Left kidney (tissue), 8 donors: ENCODE measurements at places on chromosomes 1 and 21.

DNA sequence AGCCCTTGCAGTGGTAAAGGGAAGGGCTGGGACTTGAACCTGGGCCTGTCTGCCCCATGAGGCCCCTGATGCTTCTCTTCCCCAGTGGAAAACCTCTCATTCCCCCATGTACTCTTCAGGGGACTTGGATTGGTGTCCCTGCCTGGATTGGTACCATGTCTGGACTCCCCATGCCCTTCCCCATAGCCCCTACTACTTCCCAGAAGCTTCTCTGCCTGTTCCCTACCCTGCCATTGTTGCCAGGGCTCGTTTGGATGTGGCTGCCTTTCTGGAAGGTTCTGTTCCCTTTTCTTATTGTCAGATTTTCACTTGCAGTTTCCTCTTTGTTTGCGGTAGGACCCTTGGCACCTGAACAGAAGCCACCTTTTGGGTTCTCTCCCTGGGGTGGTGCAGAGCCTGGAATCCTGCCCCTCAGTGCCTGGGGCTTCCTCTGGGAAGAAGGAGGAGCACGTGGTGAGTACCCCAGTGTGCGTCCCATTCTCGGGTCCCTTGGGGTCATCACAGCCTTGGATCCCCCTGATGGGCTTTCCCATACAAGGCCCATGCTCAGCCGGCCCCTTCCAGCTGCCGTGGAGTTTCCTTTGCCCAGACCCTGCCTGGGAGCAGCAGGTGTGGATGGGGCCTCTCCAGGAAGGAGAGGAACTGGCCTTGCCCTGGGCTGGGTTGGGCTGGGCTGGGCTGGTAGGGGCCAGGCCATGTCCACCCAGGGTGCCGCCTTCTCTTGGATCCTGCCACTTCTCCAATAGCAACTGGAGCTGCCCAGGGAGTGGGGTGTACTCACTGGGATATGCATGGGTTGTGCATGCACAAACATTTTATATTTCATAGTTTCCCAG lies 281.1 kb downstream of the PTPRU start:
- no peak for DNase-seq

GRCh38 chr1:169829671-169830070 lies 35.0 kb upstream of the METTL18 start:
- no peak for DNase-seq

DNA sequence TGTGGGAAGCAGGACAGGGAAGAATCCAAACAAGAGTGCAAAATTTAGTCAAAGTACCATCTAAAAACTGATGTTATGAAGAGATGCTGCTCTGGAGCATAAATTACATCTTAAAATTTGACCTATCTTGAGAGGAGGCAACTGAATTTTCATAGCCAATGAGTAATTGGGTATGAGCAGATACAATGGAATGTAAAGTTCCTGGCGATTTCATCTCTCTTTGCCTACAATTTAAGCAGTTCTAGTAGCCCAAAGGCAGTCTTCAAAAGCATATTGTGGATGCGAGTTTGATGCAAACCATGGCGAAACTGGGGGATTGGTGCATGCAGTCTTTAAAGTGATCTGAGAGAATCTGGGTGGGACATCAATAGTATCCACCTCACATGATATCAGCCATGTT lies 1265.9 kb downstream of the BRINP3 start:
- DNase-seq, result no peak

DNA sequence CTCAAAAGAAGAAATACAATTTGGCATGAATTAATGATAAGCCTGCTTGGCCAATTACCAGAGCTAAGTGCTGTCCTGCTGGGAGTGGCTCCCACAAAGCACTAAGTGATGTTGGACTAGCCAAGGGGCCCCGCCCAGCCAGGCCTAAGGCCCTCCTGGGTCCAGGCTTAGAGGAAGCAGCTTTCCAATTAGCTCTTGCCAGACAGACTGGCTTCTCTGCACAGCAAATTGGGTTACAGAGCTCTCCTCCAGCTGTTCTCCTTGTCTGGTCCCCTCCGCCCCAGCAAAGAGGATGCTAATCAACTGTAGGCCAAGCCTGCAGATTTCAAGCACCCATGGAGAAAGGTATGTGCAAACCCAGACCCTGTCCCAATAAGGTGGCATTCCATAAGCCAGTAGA lies 151.9 kb downstream of the DMRTA2 start:
- DNase-seq, result no peak

DNA sequence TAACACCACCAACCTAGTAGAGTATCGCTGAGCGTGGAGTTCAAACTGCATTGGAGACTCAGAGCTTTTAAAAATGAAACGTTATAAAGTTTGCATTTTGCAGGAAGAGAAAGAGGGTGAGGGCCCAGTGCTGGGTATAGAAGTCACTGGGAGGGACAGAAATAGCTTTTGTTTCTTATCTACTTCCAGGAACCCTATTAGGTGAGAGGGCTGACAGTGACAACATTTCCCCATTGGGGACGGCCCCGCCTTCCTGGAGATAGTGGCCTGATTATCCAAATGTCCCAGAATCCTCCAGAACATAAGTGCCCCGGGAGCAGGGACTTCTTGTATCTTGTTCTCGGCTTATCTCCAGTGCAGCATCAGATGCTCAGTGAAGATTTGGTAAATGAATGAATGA lies 574.9 kb downstream of the PTPRU start:
- no peak for DNase-seq

- no peak for DNase-seq
These were observed 152.0 kb downstream of the CHRM3 start for GRCh38 chr1:239538239-239538988.
